ENCODE measurements at places on chromosomes 2 and 18. TPM values are rescaled to one million over a fixed set of nuclear protein-coding genes. Genes with fewer than 3 reads are reported as not detected.
A peak's percentile ranks its signal among the peaks of the same experiment; 100 is the strongest.

GRCh38 chr2:32732912-32733472 lies 105.1 kb downstream of the TTC27 start:
- DNase-seq, result no peak

GRCh38 chr2:7430869-7431641 lies 513.8 kb downstream of the RNF144A start:
- DNase-seq, result peak; percentile 55

GRCh38 chr18:33870059-33870458 lies 292.0 kb downstream of the ASXL3 start:
- no peak for DNase-seq

Gene XRCC5
- 316 TPM for polyA plus RNA-seq

Gene FHOD3
- 36.0 TPM for polyA plus RNA-seq

Gene RNF125
- 2.0 TPM for polyA plus RNA-seq

- peak; percentile 37 for DNase-seq
These were observed 119.4 kb upstream of the PIEZO2 start for GRCh38 chr18:11268741-11269233.

- no peak for DNase-seq
These were observed 67.4 kb downstream of the POLE4 start for GRCh38 chr2:75025633-75026380.
